ENCODE measurements at places on chromosomes 12 and 14.

DNA sequence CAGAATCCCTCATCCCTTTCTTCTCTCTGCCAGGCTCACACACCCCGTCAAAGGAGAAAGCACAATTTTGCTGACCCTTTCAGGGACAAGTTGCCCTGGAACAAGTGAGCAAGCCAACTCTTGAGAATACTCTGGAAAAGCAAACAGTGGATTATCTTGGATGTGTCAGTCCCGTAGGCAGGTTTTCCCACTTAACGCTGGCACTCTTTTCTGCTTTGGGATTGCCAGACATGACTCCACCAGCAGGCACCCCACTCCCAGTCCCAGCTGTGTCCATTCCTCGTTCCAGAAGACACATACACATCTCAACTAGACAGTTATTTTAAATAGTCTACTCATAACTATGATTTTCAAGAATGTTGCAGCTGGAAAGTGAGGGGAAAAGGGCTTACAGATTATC is 145.5 kb upstream of the CDKN3 start:
- ATAC-seq: no peak

DNA sequence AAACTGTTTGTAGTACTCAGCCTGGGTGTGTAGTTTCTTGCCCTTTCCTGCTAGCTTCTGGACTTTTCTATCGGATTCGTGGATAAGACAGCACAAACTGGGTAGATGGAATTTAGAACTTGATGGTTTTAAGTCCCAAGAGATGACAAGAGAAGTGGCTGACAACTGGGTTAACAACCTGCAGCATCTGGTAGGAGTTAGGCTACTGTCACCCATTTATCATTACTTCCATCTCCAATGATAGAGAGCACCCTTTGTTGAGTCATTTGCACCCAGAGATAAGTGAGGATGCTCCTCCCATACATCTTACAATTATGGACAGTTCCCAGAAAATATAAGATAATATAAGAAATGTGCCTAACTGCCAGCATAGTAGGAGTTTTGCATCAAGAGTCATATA is 50.2 kb upstream of the FLRT2 start:
- no peak for ATAC-seq

DNA sequence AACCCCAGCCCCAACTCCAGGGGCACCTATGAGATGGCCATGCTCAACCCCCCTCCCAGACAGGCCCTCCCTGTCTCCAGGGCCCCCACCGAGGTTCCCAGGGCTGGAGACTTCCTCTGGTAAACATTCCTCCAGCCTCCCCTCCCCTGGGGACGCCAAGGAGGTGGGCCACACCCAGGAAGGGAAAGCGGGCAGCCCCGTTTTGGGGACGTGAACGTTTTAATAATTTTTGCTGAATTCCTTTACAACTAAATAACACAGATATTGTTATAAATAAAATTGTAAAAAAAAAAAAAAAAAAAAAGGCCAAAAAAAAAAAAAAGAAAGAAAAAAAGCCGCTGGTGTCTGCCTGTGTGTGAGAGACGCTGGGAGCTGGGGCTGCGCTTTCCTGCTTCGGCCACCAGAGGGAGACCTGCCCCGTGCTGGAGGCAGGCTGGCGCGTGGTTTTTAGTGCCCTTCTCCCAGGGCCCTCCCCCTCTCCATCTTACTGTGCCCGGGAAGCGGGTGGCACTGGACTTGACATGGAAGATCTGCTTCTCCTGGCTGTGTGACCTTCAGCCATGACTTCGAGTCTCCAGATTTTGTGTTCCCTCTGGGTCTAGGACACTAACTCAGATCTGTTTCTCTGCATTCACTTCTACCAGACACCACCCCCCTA is 3.4 kb upstream of the NXPH4 start:
- ATAC-seq: peak; percentile 78

- no peak for ATAC-seq
Observed at GRCh38 chr14:102606296-102606695, 13.8 kb downstream of the RCOR1 start.

DNA sequence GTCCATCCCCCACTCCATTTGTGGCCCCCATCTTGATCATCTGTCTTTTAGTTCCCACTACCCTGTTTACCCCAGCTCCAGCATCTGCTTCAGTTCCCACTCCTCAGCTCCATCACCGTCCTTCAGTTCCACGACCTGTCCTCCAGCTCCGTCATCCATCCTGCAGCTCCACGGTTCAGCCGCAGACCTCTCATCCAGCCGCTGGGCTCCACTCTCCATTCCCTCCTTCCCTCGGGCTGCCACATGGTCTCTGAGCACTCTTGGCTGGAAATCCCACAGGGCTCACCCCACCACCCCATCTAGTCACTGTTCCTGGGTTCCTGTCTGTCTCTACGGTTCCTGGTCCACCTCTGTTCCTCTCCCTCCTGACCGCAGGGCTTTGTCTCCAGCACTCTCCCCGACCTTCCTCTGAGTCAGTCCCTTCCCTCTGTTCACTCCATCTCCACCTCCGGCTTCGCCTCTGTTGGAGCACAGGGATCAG is 3.3 kb upstream of the P3H3 start:
- no peak for ATAC-seq

GRCh38 chr12:6582196-6582595 is 14.1 kb upstream of the NOP2 start:
- ATAC-seq: no peak

- ATAC-seq: no peak
Observed at GRCh38 chr12:62817556-62818271, 117.2 kb downstream of the PPM1H start.

GRCh38 chr14:91580876-91581577 is 70.9 kb upstream of the PPP4R3A start:
- no peak for ATAC-seq

- ATAC-seq: peak; percentile 14
Observed at GRCh38 chr12:107091989-107092641, 1.2 kb downstream of the CRY1 start.

DNA sequence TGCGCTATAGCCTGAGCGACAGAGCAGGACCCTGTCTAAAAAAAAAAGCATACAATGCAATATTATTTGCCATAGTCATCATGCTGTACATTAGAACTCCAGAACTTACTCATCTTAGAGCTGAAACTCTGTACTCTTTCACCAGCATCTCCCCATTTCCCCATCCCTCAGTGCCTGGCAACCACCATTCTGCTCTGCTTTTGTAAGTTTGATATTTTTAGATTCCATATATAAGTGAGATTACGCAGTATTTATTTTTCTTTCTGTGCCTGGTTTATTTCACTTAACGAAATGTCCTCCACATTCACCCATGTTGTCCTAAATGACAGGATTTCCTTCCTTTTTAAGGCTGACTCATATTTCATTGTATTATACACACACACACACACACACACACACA is 121.8 kb downstream of the BBS10 start:
- ATAC-seq: no peak

DNA sequence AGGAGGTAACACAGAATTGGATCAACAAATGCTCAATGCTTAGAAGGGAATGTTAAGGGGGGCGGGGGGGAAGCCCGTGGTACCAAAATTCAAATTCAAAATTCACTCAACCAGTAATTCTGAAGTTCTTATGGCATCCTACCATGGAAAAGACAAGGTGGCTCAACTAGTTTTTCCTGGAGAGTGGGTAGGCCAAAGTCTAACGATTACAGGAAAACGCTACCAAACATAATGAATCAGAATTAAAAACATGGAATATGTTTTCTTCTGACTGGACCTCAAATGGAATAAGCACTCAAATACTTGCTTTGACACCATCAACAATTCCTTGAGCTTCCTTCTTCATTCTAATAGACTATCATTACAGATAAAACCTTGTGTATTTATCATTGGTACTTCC is 2.3 kb downstream of the NACA start:
- no peak for ATAC-seq

- no peak for ATAC-seq
Observed at GRCh38 chr14:53430870-53431269, 277.7 kb upstream of the DDHD1 start.

GRCh38 chr12:100688451-100688864 is 106.1 kb upstream of the ANO4 start:
- ATAC-seq: no peak

GRCh38 chr14:98953551-98954348 is 318.2 kb downstream of the BCL11B start:
- ATAC-seq: peak; percentile 53

GRCh38 chr14:81313775-81314429 is 86.2 kb downstream of the STON2 start:
- no peak for ATAC-seq

- ATAC-seq: no peak
Observed at GRCh38 chr12:121905746-121906145, 12.6 kb upstream of the CFAP251 start.

GRCh38 chr12:2693244-2693860 is 101.4 kb upstream of the FKBP4 start:
- ATAC-seq: no peak

DNA sequence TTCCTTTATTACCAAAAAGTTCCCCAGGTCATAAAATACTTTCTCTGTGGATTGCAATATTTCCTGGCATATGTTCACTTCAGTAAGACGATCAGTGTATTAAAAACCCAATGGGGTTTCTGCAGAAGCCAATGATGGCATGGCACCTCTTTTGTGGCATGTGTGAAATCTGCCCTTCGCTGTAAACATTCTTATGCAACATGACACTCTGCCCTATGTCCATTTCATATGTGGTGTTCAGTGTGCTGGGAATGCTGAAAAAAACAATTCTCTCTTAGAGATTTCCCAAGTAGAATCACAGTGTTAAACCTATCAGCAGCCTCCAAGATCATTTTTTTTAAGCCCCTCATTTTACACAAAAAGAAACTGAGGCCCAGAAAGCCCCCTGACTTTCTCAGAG is 2.3 kb upstream of the MYBPC1 start:
- ATAC-seq: no peak

- ATAC-seq: no peak
Observed at GRCh38 chr12:30010071-30011052, 226.6 kb upstream of the TMTC1 start.

GRCh38 chr14:100438271-100438670 is 115.1 kb downstream of the SLC25A47 start:
- ATAC-seq: no peak

- no peak for ATAC-seq
Observed at GRCh38 chr12:76855271-76855670, 23.5 kb downstream of the CSRP2 start.

GRCh38 chr12:51784688-51785087 is 63.8 kb downstream of the FIGNL2 start:
- ATAC-seq: no peak

GRCh38 chr12:55831447-55831815 is 2.0 kb upstream of the DNAJC14 start:
- no peak for ATAC-seq

DNA sequence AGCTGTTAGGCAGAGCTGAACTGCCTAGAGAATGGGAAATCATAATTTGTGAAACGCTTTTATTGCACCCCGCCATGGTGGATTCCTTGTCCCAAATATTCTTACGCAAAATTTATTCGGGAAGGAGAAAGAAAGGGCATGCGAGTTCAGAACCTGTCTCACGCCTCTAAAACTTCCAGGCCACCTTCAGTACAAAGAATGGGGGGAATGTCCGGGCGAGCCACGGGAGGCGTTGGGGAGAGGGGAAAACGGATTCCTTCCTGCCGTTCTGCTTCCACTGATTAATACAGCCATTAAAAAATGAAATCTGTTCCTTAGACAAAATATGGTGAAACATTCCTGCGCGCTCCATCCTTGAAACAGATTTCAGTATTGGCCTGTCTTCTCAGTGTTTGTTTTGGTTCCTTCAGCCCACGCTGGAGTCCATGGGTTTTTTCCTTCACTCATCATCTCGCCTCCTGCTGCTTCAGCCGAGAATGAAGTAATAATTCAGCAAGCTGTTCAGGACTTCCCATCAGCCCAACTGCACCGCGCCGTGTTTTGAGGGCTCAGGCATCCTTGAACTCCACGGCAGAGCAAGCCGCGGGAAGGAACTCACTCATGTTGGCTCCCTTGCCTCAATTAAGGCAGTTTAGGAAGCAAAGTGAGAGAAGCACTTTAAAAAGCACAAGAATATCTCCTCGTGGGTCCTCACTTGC is 47.7 kb upstream of the CDKN3 start:
- ATAC-seq: peak; percentile 65

- ATAC-seq: no peak
Observed at GRCh38 chr14:49679271-49679670, 8.7 kb downstream of the POLE2 start.

- no peak for ATAC-seq
Observed at GRCh38 chr14:32375663-32376062, 46.6 kb downstream of the AKAP6 start.

- no peak for ATAC-seq
Observed at GRCh38 chr14:75101491-75101890, 25.4 kb downstream of the NEK9 start.

GRCh38 chr12:108798551-108799221 is 58.7 kb downstream of the SSH1 start:
- peak; percentile 11 for ATAC-seq

DNA sequence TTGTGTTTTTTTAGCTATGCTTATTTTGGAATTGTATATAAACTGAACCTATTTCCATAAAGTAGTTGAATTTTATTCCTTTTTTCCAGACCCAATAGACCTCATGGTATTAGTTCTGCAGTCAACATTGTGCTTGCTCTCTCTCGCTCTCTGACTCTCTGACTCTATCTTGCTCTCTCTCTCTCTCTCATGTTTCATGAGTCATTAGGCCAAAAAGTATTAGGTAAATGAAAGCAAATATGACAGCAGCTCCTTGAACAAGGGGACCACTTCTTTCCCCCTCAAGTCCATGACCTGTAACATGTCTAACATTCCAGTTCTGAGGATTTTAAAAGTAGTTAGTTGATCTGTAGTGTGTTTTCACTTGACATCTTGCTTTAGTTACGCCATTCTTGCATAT is 14.0 kb upstream of the C12orf71 start:
- no peak for ATAC-seq

DNA sequence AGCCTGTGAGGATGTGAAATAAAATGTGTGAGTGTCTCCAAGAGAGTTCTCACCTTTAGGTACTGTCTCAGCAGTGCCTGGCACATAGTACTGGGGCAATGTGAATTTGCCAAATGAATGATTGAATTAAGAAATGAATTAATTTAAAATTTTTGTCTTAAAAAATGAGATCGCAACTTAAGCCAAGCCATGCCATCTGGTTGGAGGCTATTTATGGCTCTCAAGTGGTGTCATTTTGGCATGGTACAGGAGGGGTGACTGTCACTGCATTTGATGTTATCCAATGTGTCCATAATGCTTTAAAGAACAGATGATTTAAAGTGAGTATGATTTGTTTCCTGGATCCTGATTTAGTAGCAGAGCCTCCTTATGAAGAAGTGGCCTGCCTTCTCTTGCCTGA is 80.3 kb downstream of the SRGAP1 start:
- ATAC-seq: no peak

GRCh38 chr12:75483431-75483830 is 2.9 kb downstream of the GLIPR1 start:
- ATAC-seq: peak; percentile 5

DNA sequence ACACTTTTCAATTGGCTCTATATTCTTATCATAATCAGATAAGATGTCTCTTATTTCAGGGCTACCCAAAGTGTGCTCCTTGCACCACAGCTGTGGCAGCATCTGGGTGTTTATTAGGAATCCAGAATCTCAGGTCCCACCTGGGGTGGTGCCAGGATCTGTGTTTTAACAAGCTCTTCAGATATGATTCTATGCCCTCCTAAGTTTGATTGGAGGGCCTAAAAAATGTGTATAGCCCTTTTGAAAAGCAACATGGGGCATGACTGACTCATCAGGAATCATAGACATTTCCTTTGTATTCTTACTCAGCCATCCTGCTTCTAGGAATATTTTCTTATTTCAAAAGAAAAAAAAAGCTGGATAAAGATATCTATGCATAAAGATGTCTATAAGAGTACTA is 103.1 kb downstream of the HELB start:
- no peak for ATAC-seq

Data from gastroesophageal sphincter (tissue), 4 donors.